Bladder microvascular endothelial cell (primary cell): ENCODE measurements at places on chromosomes 7 and 10. TPM values are rescaled to one million over a fixed set of nuclear protein-coding genes. Genes with fewer than 3 reads are reported as not detected.

The SLC29A4 gene
- 0.49 and 3.0 TPM in 2 replicates for total RNA-seq

The VIPR2 gene
- total RNA-seq, result not detected in 2 replicates

The CNPY1 gene
- total RNA-seq, result not detected in 2 replicates

The EVX1 gene
- total RNA-seq, result not detected in 2 replicates

The PCLO gene
- total RNA-seq, result 0.32 and 4.5 TPM in 2 replicates

The ANKRD26 gene
- total RNA-seq, result 4.2 and 9.1 TPM in 2 replicates

The ZPBP gene
- not detected in 2 replicates for total RNA-seq

The MAT1A gene
- total RNA-seq, result not detected in 2 replicates

The MRLN gene
- not detected in 2 replicates for total RNA-seq

The ZCWPW1 gene
- 0.94 and 1.1 TPM in 2 replicates for total RNA-seq

The ARHGAP22 gene
- 20.2 and 23.8 TPM in 2 replicates for total RNA-seq

The GPNMB gene
- 0.31 and 0.32 TPM in 2 replicates for total RNA-seq

The CCDC186 gene
- 11.0 and 26.1 TPM in 2 replicates for total RNA-seq

The PSAP gene
- 620 and 1,041 TPM in 2 replicates for total RNA-seq

The BCL7B gene
- 19.9 and 20.6 TPM in 2 replicates for total RNA-seq

The SLC16A12 gene
- under 0.01 TPM in 1 of 2 replicates, not detected in the other for total RNA-seq

The TET1 gene
- 0.16 and 0.69 TPM in 2 replicates for total RNA-seq

The VAX1 gene
- not detected in 2 replicates for total RNA-seq

The TAS2R3 gene
- 0.97 and 3.9 TPM in 2 replicates for total RNA-seq

The PPP1R17 gene
- not detected in 2 replicates for total RNA-seq

The OPN1SW gene
- total RNA-seq, result 1.1 TPM in 1 of 2 replicates, not detected in the other

The POLD2 gene
- 59.3 and 60.7 TPM in 2 replicates for total RNA-seq

The PRSS37 gene
- not detected in 2 replicates for total RNA-seq

The HTR5A gene
- total RNA-seq, result not detected in 2 replicates

The METTL2B gene
- total RNA-seq, result 19.8 and 33.4 TPM in 2 replicates

The PPP1R9A gene
- total RNA-seq, result 0.81 and 15.9 TPM in 2 replicates

The ZNF273 gene
- 3.1 and 8.4 TPM in 2 replicates for total RNA-seq

The FGF8 gene
- not detected in 2 replicates for total RNA-seq

The ELMO1 gene
- 44.5 and 72.2 TPM in 2 replicates for total RNA-seq

The ZMIZ2 gene
- total RNA-seq, result 4.7 and 14.9 TPM in 2 replicates

The TUBB8 gene
- not detected in 2 replicates for total RNA-seq

The PURB gene
- total RNA-seq, result 12.1 and 24.1 TPM in 2 replicates
